ENCODE measurements at places on chromosomes 1 and 21.

DNA sequence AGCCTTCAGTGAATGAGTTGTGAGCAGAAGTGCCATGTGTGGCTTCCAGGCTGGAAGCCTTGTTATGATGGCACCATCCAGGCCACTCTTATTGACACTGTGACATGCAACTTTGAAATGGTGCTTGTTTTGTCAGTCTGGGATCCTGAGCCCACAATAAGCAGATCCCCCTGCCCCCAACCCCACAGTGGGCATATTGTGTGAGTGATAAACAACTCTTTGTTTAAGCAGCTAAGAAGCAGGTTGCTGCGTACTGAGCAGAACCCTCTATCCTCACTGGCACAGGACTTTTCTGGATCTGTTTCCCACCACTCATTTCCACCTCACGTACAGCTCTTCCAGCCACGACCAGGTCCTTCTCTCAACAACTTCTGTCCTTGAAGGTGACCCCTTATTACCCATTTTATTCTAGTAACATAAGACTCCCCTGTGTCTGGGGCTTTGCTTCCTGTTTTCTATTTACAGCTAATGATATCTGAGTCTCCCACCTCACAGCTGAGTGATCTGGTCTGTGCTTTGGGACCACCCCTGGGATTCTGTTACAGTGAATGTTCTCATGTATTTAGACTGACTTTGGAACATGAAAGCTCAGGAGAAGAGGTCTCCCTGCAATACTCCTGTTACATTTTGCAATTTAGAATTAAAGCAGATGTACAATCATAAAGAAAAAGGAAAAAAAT, 375.5 kb downstream of the PCP4 start:
- DNase-seq = no peak

GRCh38 chr1:244963231-244963826, 99.0 kb upstream of the HNRNPU start:
- DNase-seq = peak; percentile 36

DNA sequence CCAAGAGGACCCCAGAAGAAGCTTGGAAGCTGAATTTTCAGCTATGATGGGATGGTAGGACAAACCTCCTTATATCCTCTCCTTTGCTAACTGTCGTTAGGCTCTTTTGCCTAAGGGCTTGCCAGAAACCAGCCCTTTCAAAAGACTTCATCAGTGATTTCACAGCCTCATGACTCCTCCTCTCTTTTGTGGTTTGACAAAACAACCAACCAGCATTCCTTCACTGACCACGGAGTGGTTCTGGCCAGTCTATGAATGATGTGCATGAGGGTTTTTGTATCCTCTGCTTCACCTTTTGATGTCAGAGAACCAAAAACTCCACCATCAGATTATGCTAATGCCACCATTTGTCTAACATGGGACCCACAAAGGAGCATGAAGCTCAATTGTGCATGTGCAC, 116.9 kb upstream of the COA6 start:
- peak; percentile 16 for DNase-seq

- DNase-seq = no peak
Measured at GRCh38 chr1:197572169-197572568, 203.1 kb downstream of the DENND1B start.

- DNase-seq = no peak
Measured at GRCh38 chr1:28675924-28676257, 7.3 kb downstream of the GMEB1 start.

- DNase-seq = no peak
Measured at GRCh38 chr21:42796327-42797062, 82.8 kb downstream of the WDR4 start.

GRCh38 chr1:57407928-57408327, 15.9 kb downstream of the DAB1 start:
- no peak for DNase-seq

DNA sequence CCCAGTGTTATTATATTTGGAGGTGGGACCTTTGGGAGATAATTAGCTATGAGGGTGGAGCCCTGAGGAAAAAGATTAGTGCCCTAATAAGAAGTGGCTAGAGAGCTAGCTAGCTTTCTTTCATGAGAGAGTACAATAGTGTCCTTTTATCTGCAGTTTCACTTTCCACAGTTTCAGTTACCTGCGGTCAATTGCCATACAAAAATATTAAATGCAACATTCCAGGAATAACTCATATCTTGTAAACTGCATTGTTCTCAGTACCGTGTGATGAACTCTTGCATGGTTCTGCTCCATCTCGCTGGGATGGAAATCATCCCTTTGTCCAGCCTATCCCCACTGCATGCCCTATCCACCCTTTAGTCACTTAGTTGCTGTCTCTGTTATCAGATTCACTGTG, 201.6 kb downstream of the RWDD3 start:
- DNase-seq = no peak

GRCh38 chr21:28885853-28886177, 106.9 kb downstream of the LTN1 start:
- DNase-seq = no peak

- no peak for DNase-seq
Measured at GRCh38 chr21:36540700-36541099, 60.8 kb upstream of the CLDN14 start.

DNA sequence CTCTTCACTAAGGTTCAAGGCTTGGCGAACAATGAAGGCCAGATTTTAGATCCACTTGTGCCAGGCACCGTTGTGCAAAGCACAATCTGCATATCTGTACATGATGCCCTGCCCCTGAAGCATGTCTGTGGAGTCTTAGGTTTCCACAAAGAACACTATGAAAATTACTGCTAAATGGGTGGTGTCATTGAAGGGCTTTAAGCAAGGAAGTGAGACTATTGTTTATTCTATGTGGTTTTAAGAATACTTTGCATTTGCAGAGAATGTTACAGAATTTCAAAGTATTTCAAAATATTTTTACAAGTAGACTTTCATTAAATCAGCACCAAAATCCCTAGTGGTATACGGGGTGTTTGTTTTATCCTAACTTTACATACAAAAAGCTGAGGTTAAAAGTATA, 8.8 kb downstream of the TSEN15 start:
- DNase-seq = no peak

Measured in kidney glomerular epithelial cell (primary cell).